ENCODE measurements at places on chromosomes 13 and 19.

GRCh38 chr13:73224703-73225102 lies 165.9 kb downstream of the KLF5 start:
- DNase-seq = peak; percentile 40

DNA sequence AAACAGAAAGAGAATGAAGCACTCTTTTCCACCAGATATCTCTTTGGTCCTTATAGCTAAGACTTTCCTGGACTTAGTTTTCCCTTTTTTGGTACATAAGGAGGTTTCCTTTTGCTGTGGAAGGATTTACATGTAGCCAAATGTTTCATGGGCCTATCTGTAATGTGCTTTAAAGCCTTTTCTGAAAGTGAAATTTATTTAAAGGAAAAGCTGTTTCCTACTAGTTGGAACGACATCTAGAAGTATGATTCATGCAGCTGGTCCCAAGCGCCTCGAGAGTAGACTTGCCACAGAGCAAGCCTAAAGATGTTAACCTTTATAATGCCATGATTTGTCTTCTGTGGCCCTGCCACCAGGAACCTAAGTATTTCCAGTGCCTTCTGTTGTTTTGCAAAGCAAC lies 390.3 kb downstream of the DLEU7 start:
- DNase-seq = no peak

DNA sequence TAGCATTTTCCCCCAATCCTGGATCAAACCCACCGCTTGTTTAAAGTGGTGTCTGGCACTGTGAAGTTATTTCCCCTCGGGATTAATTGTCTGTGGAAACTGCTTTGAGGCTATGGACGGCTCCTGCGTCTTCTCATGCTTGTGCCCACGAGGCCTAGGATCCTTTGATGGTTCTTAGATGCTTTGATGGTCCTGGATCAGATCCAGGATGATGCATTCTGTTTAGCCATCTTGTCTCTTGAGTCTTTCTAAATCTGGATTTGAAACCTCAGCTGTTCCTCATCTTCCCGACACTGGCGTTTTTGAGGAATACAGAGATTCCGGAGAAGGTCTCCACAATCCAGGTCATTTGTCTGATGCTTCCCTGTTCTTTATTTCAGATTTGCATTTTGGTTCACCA lies 36.1 kb upstream of the USP29 start:
- DNase-seq = no peak

GRCh38 chr19:45687599-45687998 lies 4.2 kb downstream of the SNRPD2 start:
- no peak for DNase-seq

GRCh38 chr13:95505986-95506385 lies 46.5 kb upstream of the CLDN10 start:
- no peak for DNase-seq

DNA sequence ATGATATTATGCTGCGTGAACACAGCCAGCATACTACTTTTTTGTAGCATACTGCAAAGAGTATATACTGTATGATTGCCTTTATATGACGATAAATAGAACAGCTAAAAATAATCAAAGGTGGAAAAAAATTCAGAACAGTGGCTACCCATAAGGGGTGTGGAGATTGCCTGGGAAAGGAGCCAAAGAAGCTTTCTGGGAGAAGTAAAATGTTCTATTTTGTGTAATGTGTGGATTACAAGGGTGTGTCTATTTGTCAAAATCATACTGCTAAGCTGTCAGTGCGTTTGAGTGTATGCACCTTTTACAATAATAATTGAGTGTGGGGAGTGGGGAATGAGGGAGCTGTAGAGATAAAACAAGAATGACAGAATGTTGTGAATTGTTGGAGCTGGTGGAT lies 45.2 kb upstream of the MTIF3 start:
- DNase-seq = no peak

- DNase-seq = no peak
Measured at GRCh38 chr19:42496460-42497133, 31.7 kb downstream of the CEACAM1 start.

GRCh38 chr19:43765109-43765876 lies 10.5 kb upstream of the SMG9 start:
- peak; percentile 79 for DNase-seq

- DNase-seq = peak; percentile 89
Measured at GRCh38 chr13:100394005-100394695, 194.4 kb downstream of the GGACT start.
